ENCODE measurements at places on chromosomes 3 and 15.
A peak's percentile ranks its signal among the peaks of the same experiment; 100 is the strongest.

DNA sequence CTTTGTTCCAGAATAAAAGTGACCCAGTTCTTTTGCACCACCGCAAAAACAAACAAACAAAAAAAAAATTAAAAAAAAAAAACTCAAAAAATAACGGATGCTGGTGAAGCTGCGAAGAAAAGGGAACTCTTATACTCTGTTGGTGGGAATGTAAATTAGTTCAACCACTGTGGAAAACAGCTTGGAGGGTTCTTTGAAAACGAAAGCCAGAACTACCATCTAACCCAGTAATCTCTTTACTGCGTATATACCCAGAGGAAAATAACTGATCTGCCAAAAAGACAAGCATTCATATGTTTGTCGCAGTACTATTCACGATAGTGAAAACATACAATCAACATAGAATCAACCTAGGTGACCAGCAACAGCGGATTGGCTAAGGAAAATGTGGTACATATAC lies 298.9 kb upstream of the CBLB start:
- DNase-seq: no peak

GRCh38 chr3:154243353-154243752 lies 80.9 kb downstream of the DHX36 start:
- DNase-seq: no peak

- no peak for DNase-seq
Observed at GRCh38 chr3:177481329-177481728, 284.0 kb upstream of the TBL1XR1 start.

DNA sequence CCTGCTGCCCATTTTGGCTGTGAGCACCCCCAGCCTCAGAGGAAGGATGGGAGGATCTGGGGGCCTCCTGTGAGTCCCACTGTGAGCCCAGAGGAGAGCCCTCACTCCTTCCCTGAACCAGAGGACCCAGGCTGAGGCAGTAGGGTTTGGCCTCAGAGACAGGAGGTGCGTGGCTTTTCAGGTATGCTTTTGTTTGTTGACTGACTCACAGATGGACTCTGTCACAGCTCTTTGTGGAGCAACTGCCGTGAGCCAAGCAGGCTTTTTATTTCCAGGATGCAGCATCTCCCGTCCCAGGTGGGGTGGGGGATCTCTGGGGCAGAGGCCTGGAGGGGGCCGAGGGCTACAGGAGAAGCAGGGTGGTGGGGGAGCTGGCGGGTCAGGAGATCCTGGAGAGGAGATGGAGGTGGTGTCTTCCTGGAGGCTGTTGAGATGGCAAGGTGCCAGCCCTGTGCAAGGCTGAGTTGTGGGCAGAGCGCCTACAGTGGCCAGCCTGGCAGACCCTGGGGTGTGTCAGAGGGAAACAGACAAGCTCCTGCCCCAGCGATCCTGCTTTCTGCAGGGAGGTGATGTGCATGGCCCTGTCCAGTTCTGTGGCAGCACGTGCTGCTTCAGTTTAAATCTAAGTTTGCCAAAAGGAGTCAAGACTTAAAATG lies 24.0 kb downstream of the PLXNA1 start:
- no peak for DNase-seq

- DNase-seq: no peak
Observed at GRCh38 chr3:194320744-194321243, 30.3 kb downstream of the CPN2 start.

GRCh38 chr15:92184679-92185230 lies 208.9 kb upstream of the ST8SIA2 start:
- no peak for DNase-seq

- no peak for DNase-seq
Observed at GRCh38 chr15:89320200-89320599, 14.4 kb downstream of the POLG start.

DNA sequence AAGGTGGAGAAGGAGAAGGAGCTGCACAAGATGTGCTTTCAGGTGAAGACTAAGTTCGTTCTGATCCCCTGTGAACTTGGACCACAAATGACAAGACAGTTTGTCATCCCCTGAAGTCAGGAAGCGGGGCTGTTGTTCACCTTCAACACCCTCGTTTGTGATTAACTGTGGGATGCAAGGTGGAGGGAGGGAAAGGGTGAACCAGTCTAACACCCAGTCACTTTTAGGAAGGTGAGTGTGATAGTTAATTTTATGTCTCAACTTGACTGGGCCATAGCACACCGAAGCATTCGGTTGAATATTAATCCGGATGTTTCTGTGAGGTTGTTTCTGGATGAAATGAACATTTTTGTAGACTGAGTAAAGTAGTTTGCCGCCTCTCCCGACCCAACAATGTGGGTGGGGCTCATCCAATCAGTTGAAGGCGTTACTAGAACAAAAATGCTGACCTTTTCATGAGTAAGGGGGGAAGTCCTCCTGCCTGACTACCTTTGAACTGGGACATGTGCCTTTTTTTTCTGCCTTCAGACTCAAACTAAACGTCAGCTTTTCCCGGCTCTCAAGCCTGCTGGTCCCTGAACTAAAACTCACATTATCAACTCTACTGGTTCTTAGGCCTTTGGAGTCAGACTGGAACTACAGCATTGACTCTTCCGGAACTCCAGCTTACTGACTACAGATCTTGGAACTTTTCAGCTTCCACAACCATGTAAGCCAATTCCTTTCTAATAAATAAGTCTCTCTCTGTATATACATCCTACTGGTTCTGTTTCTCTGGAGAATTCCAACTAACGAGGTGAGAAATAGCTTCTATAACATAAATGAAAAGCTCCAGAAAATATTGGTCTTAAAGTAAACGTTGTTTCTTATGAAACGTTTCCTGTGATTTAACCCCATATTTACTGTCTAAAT lies 264.0 kb upstream of the SLITRK3 start:
- no peak for DNase-seq

GRCh38 chr3:133948131-133948810 lies 52.6 kb upstream of the RAB6B start:
- DNase-seq: no peak

- DNase-seq: peak; percentile 36
Observed at GRCh38 chr3:52056521-52056967, at the start of gene DUSP7. Gene DUSP7 (minus strand): TSS chr3:52056571. CDS start chr3:52056366, 205 bp downstream.

DNA sequence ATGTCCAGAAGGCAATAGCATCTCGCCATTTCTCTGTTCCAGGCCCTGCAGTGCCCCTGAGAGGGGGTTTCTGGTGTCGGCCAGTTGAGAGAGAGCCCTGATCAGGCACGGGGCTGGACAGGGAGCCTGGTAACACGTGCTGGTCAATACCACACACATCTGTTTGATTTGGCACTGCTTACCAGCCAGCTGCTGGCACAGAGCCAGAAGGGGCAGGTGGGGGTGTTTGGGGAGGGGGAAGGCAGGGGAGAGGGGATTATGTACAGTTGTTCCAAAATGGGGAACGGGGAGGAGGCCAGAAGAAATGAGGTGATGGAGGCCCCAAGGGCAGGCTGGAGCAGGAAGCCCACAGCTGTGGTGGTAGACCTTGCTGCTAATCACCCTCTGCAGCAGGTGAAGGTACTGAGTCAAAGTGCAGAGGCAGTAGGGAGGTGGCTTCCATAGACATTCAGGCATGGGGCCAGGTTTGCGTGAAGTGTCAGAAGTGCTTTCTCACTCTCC lies 153.5 kb upstream of the LPP start:
- no peak for DNase-seq

DNA sequence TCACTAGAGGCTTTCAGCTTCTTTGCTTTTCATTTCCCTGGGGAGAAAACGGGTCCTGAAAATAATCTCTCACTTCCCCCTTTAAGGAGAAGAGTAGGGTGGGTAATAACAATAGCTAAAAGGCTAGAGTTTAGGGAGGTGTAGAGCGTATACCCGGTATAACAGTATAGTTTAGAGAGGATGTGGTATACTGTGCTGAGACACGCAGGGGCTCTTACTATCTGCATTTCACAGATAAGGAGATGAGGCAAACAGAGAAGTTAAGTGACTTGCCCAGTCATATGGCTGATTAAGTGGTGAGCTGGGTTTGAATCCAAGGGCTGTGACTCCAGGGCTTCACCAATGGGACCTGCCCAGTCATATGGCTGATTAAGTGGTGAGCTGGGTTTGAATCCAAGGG lies 15.0 kb upstream of the KCNMB3 start:
- no peak for DNase-seq

- no peak for DNase-seq
Observed at GRCh38 chr3:176426371-176426770, 770.9 kb downstream of the TBL1XR1 start.

DNA sequence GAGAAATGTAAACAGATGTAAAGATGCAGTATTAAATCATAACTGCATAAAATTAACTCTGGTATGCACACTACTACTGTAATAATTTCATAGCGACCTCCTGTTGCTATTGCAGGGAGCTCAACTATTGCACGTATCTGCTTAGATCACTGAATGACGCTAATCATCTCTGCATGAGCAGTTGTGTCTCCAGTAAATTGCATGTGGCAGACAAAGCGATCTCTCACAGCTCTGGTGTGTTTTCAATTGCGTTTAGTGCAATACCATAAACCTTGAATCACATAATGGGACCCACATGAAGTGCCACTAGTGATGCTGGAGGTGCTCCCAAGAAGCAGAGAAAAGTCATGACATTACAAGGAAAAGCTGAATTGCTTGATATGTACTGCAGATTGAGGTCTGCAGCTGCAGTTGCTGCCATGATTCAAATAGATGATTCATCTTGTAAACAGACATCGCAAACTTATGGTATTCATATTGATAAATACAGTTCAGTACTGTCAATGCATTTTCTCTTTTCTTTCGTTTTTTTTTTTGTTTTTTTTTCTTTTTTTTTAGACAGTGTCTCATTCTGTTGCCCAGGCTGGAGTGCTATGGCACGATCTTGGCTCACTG lies 30.2 kb upstream of the LCTL start:
- DNase-seq: no peak

- no peak for DNase-seq
Observed at GRCh38 chr15:58147171-58147611, 9.0 kb downstream of the AQP9 start.

GRCh38 chr3:36907911-36908646 lies 36.8 kb downstream of the TRANK1 start:
- DNase-seq: peak; percentile 44

DNA sequence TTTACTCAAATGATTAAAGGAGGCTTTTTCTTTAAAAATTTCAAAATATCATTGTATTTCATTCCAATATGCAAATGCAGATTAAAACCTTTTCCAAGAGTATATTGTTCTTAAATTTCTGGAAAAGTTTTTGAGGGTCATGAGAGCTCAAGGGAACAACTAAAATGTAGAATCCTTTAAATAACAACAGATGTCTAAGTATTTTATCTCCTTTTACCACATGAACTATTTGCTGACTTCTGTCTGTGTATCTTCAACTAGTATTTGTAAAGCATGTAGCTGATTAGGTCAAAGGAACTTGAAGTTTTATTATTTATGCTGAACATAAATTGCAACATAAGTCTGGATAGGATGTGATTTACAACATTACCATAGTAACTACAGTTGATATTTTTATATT lies 402.6 kb downstream of the CNTN6 start:
- no peak for DNase-seq

- DNase-seq: no peak
Observed at GRCh38 chr3:8768364-8769087, 887 bp downstream of the OXTR start.

DNA sequence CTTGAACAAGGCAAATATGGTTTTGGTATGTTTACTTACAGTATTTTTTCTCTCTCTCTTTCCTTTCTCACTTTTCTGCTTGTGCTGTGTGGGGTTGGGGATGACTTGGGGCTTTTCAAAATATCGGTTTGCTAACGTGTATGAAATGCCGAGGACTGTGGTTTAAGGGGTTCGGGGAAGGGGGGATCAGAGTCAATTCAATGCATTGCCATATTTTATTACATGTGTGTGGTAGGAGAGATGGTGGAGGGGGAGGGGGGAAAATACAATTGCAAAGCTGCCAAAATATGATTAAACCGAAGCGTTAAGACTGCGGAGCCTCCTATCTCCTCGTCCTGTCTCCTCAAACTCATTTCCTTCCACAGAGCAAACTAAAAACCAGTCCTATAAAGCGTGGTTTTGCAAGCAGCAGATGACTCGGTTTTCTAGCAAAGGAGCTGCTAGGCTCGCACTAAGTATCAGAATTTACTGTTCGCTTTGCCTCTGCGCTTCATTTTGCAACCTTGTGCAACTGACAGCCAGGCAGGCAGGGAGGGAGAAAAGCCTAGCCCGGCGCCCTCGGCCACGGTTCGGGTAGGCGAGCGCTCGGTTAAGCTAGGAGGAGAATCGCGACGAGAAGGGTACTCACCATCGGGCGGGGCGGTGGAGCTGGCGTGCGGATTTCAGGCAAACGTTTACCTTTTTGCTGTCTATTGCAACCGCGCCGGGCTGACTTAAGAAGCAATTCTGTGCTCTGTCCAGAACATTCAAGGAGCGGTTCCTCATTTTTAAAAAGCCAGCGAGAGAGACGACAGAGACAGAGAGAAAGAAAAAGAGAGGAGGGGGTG lies 4.0 kb upstream of the NR2F2 start:
- DNase-seq: no peak

DNA sequence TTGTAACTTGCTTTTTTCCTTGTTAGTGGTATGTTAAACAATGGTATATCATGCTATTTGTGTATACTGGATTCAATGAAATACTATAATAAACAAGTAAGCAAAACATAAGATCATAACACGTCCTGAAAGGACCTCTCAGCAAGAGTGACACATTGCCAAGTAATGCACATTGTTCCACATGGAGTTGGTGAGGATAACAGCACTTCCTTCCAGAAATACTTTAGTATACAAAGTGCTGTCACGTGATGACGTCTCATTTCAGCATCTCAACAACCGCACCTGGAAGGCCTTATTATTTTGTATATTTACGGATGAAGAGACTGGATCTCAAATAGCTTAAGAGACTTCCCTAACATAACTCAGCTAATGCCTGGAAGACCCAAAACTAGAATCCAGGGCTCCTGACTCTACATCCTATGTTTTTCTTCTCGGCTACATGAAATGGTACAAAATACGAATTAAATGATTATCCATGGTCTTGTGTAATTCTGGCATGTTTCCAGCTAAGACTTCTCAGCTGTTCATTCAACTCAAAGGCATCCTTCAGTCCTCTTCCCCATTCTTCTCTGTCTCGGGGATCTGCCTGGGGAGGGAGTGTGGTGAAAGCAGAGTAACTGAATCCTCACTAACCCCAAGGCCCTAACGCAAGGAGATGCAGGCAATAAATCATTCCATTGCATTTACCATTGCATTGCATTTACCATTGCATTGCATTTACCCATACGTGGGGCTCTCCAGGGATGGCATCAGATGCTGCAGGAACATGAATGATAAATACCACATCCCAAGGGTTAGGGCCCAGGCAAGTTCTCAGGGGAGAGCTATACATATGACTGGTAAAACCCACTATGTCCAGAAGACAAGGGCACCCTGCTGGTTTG lies 79.2 kb downstream of the LIPC start:
- no peak for DNase-seq

DNA sequence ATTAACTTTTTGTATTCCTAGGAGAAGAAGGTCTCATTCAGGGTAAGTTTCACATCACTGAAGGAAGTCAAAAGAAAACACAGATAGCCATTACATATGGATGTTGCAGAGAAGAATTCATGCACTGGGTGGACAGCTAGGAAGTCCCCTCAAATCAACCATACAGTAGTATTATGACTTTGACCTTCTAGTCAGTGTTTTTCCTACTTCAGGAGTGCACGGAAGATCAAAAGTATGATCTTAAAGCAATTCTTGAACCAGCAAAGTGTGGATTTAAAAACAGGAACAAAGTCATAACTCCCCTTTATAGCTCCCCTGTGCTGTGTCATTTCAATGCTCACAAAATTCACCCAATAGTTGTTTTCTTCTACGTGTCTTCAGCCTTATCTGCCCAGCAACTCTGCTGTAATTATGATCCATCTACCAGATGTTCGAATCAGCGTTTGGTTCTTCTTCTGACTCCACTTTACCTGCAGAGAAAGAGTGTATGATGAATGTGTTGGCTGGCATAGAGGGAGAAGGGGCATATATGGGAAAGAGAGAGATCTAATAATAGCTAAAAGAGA lies 118.1 kb upstream of the MEIS2 start:
- DNase-seq: no peak
